GM23338 (cell line): ENCODE measurements at places on chromosomes 5 and 9. TPM values are rescaled to one million over a fixed set of nuclear protein-coding genes. Genes with fewer than 3 reads are reported as not detected.

DNA sequence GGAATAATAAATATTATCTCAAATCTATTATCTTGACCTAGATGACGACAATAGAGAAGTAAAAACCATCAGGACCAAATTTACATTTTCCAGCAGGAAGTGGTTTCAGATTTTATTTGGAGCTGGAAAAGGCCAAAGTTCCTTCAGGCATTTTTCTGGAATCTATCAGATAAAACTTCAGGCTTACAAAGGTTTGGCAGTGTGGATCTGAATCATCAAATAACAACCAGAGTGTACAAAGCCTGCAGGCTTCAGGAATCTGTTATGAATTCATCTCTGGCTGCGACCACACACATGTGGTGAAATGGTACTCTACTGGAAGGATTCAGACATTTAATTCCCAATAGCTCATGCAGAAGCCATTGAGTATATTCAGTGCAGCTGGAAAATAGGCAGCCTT is 726.4 kb upstream of the GRAMD2B start:
- DNase-seq, result no peak

DNA sequence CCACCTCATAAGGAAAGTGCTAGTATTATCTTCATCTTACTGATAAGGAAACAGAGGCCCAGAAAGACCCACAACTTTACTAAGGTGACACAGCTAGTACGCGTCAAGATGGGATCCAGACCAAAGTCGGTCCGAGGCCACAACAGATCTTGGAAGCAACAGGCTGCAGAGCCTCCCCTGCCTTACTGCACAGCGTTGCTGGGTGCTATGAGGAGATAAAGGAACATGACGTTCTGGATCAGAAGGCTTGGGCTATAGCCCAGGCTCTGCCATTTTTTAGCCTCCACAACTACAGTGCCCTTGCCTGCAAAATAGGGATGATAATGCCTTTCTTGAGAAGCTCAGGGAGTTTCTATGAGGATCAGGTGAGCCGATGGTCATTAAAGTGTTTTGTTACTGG is 144.1 kb downstream of the NMUR2 start:
- no peak for DNase-seq

GRCh38 chr5:136506131-136506530 is 140.8 kb upstream of the TRPC7 start:
- DNase-seq, result peak; percentile 60

- peak; percentile 47 for DNase-seq
Measured at GRCh38 chr5:7396713-7397454, 946 bp downstream of the ADCY2 start.

- DNase-seq, result peak; percentile 20
Measured at GRCh38 chr9:121567500-121568342, 68.1 kb upstream of the GGTA1 start.

- no peak for DNase-seq
Measured at GRCh38 chr5:116645627-116646026, 71.0 kb upstream of the SEMA6A start.

Gene RNF14
- 4.5 and 8.9 TPM in 2 replicates for polyA plus RNA-seq

Gene DDX4
- polyA plus RNA-seq, result not detected in 2 replicates

Gene SPINK4
- polyA plus RNA-seq, result not detected in 2 replicates

Gene CDC20B
- not detected in 2 replicates for polyA plus RNA-seq
